ENCODE measurements at places on chromosomes 5 and 9.

- no peak for DNase-seq
These were observed 23.5 kb upstream of the ALDOB start for GRCh38 chr9:101458963-101459631.

DNA sequence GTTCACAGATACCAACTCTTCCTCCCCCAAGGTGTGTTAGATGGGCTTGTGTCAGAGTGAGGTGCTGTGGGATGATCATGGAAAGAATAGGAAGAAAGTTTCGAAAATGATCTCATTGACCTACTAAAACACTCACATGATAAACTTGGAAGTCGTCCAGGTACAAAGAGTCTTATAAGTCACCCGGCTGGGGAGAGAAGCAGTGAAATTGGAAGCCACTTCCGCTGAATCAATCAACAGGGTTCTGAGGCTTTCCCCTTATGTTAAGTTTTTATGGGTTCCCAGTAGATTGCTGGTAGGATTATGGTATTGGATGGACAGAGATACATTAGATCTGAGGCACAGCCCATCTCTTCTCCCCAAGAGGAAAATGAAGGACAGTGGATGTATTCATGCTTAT is 218.8 kb upstream of the MSX2 start:
- no peak for DNase-seq

- no peak for DNase-seq
These were observed 305.0 kb downstream of the RASEF start for GRCh38 chr9:82757924-82758323.

- no peak for DNase-seq
These were observed 257.3 kb downstream of the MLLT3 start for GRCh38 chr9:20364959-20365358.

DNA sequence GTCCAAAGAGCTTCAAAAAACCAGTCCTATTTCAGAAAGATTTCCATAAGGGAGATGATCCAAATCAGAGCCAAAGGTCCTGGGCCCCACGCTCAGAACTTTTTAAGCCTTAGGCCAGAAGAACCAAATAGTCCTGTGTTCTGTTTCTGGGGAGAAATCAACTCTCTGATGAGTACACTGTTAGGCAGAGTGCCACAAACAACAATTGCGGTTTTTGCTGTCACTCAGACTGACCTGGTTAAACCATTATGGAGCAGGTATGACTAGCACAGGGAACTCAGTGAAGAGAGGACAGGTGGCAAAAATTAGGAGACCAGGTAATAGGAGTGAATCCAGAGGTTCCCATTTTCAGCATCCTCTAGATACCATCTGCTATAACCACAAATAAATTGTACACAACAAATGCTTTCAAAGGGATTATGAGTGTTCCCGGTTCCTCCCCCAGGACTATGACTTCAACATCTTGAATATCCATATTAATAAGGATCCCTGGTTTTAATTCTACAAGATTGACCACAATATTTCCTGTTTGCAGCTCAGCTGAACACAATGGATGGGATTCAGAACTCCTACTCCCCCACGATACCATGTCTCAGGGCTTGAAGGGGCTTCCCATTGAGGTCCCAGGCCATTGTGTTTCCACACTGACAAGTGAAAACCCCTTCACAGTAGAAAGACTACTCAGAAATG is 52.1 kb upstream of the FREM1 start:
- DNase-seq, result no peak

DNA sequence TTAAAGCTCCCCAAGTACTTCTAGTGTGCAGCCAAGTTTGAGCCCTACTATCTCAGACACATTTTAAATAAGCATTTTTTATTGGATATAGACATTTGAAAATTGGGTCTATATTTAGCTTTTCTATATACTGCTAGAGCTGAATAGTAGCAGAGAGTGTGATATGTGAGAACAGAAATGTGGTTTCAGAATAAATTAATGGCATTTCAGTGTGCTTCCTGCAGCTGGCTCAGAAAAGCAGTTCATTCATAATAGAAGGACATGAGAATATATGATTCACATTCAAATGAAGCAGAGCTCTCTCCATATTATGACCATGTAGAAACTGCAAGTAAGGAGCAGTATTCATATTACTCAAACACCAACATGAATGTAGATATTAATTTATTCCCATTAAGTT is 464.0 kb downstream of the PTPRD start:
- DNase-seq, result no peak

DNA sequence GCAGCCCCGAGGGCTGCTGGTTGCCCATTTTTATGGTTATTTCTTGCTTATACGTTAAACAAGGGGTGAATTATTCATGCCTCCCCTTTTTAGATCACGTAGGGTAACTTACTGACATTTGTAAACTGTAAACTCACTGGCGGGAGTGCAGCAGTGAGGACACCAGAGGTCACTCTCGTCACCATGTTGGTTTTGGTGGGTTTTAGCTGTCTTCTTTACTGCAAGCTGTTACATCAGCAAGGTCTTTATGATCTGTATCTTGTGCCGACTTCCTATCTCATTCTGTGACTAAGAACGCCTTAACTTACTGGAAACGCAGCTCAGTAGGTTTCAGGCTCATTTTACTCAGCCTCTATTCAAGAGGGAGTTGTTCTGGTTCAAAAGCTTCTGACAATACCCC is 155.0 kb upstream of the PRDM9 start:
- DNase-seq, result no peak

DNA sequence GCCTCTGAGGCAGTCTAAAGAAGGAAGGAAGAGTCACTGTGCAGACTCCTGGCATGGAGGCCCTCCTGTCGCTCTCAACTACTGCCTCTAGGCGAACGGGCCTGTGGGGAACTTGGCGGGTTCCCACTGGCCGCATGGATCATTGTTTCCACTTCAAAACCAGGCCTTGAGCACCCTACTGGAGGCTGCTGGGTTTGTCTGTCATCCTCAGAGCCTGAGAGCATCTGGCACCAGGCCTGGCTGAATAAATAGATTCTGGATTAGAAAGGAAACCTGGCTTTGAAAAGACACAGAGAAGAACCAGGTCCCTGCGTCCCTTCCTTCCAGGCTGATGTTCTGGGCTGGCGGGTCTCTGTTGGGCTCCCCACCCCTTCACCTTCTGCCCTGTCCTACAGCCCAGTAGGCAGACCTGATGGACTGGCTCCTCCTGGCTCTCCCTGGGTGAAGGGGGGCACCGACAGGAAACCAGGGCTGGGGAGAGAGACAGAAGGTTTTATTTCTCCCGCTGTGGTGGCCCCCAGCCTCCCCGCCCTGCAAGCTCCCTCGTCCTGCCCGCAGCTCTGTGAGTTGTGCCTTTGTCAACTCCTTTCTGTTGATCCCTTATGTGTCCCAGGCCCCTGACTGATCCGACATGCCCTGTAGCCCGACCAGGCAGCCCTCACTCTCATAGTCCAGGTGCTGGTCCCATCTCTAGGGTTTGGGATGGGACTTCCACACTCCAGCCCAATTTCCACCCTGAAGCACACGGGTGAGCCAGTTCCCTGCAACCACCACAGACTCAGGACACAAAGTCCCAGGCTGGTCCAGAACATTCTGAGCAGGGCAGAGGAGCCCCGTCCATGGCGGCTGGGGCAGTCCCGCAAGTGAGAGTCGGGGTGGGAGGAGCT is 50.1 kb downstream of the ADAMTS2 start:
- DNase-seq, result no peak

DNA sequence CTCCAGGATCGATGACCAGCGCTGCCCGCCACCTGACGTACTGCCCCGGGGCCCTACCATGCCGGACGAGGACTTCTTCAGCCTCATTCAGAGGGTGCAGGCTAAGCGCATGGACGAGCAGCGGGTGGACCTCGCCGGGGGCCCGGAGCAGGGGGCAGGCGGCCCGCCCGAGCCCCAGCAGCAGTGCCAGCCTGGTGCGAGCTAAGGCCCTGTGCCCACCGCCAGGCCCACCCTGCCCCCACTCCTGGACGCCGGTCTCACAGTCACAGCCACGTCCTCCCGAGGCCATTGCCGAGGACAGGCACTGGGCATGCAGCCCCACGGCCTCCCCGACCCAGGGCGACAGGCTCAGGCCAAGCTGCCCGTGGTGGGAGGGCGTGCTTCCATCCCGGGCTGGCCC is 5.5 kb downstream of the DNLZ start:
- DNase-seq, result no peak

DNA sequence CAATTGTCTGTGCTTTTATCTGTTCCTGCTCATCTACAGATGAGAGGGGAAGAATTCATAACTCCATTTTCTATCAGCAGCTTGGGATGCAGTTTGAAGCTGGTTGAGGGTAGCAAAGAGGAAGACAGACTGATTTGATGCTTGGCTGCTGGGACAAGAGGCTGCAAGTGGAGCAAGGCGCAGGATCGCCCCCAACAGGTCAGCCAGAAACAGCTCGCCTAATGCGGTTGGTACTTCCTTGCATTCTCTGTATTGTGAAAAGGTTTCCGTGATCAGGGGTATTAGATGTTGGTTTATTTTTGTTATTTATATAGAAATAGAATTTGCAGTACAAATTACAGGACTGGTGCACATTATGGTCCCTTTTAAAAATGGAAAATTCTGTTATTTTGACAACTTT is 40.6 kb downstream of the ZNF883 start:
- DNase-seq, result no peak

GRCh38 chr5:78611126-78611605 is 37.4 kb downstream of the LHFPL2 start:
- no peak for DNase-seq

DNA sequence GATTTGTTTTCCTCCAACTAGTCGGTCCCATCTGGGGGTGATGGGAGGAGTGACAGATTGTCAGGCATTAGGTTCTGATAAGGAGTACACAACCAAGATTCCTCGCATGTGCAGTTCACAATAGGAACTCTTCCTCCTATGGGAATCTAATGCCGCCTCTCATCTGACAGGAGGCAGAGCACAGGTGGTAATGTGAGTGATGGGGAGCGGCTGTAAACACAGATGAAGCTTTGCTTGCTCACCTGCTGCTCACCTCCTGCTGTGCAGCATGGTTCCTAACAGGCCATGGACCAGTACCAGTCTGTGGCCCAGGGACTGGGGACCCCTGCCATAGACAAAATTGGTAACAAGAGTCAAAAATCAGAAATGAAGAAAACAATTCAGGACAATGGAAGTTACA is 173.3 kb upstream of the HMHB1 start:
- no peak for DNase-seq

GRCh38 chr9:120531683-120532300 is 48.2 kb downstream of the CDK5RAP2 start:
- no peak for DNase-seq

GRCh38 chr9:85237478-85237877 is 504.3 kb downstream of the AGTPBP1 start:
- no peak for DNase-seq

DNA sequence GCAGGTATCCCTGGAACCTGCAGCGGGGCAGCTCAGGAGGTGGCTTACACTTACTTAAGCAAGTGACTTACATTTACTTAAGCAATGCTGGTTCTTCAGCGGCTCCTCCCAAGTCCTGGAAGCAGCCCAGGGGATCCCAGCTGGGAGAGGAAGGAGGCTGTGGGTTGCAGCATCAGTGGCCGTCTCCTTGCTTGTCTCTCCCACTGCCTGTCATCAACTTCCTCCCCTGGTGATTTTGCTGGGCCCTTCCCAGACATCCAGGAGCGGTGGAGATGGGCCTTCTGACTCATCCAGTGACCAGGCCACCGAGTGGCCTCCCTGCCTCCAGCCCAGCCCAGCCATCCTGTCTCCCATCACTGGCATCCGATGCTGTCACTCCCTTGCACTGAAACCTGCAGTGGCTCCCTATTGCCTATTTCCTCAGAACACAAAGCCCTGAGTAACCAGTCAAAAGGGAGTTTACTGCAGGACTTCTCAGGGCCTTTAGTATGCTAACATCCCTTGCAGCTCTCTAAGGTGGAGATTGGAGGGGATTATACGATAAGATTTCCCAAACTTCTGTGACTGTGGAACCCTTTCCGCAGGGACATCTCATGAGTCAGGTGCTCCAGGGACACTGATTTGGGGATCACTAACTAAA is 155.9 kb upstream of the PHYKPL start:
- DNase-seq, result no peak

- DNase-seq, result no peak
These were observed 82.5 kb downstream of the FBXO38 start for GRCh38 chr5:148466236-148466580.

DNA sequence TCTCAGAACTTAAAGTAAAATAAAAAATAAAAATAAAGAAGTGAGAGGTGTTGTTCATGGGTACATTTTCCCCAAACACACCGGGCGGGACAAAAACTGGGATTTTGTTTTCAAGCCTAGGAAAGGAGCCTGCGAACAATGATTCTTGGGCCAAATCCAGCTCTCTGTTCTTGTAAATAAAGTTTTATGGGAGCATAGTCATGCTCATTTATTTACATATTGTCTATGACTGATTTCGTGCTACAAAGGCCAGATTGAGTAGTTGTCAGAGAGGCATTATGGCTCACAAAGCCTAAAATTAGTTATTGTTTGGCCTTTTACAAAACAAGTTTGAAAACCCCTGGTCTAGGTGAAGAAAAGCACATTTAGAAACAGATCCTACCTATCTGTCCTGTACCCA is 821.0 kb upstream of the GRAMD2B start:
- DNase-seq, result no peak

- no peak for DNase-seq
These were observed 2.7 kb upstream of the SLC26A2 start for GRCh38 chr5:149957855-149958254.

- DNase-seq, result no peak
These were observed 20.0 kb downstream of the ANKRA2 start for GRCh38 chr5:73545403-73545779.

DNA sequence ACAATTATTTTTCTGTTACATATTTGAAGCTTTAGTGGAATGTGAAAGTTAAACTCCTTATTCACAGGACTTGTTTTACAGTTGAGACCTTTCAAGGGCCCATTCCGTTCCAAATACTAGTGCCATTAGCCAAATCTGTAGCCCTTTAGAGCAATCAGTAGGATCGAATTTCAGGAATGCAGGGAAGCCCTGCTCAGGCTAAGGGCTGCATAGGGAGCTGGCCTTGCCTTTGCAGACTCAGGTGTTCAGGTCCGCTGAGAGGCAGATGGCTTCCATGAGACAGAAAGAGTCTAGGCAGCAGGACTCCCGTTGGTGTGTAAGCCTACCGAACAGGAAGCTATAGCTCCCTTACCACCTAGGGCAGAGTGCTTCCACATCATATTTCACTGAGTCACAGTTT is 150.1 kb upstream of the SLC27A6 start:
- no peak for DNase-seq

Measured in activated gamma-delta T cell treated with anti-CD3 and anti-CD28 coated beads, Interleukin-2, amount 50 U/mL, for 16 hours (primary cell).